ENCODE measurements at places on chromosomes 2 and 18. TPM values are rescaled to one million over a fixed set of nuclear protein-coding genes. Genes with fewer than 3 reads are reported as not detected.

DNA sequence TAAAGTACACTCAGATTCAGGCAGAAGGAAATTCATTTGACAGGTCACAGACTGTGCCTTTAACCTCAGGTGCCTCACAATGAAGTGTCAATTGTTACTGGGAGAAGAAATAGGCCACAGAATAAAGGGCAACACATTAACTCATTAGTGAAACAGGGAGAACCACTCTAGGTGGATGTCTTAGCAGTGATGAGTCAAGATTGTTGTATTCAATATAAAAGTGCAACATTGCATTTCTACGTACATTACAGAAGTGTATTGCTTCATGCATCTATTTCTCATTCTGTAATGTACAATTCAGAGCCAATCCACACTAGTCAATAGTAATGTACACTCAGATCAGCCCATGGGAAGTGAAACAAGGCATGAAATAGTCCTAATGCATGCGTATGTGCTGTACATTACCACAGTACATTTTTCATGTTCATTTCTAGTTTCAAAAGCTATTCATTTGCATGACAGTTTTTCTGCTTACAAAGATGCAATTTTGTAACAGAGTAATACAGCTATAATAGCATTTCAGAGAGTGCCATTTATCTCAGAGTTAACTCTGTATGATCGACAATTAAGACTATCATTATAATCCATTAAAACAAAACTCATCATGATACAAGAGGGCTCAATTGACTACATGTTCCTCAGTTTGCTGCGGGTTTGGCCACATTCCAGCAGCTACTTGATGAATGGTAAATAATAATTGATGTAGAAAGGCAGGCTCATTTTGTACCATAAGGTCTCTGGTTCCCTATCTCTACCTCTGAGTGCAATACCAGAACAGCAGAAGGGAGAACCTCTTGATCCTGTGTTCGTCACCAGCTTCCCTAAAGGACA, 12.2 kb upstream of the ARL5A start:
- no peak for DNase-seq

- no peak for DNase-seq
Observed at GRCh38 chr2:171960570-171960969, 38.3 kb downstream of the HAT1 start.

DNA sequence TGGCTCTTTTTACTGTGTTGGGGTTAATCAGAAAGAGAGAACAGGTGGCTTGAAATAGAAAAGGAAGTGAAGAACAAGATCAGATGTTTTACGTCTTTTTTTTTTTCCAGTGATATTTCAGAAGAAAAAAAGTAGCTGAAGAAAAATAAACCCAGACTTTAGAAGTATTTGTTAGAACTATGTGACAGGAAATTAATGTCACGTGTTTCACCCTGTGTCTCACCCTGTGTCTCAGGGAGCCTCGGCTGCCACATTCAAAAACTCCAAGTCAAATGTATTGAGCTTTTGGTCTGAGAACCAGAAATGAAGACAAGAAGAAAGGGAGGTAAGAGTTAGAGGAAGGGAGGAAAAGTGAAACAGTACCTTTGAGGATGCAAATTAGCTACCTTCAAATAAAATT, 38.0 kb downstream of the AKAIN1 start:
- DNase-seq = no peak

- no peak for DNase-seq
Observed at GRCh38 chr2:85163675-85164074, 30.5 kb downstream of the TCF7L1 start.

GRCh38 chr2:240435457-240435947, at the start of gene GPC1:
TSS of gene GPC1 (plus strand) at chr2:240435663. CDS start at chr2:240435919, 256 bp downstream.
- peak; percentile 69 for DNase-seq

DNA sequence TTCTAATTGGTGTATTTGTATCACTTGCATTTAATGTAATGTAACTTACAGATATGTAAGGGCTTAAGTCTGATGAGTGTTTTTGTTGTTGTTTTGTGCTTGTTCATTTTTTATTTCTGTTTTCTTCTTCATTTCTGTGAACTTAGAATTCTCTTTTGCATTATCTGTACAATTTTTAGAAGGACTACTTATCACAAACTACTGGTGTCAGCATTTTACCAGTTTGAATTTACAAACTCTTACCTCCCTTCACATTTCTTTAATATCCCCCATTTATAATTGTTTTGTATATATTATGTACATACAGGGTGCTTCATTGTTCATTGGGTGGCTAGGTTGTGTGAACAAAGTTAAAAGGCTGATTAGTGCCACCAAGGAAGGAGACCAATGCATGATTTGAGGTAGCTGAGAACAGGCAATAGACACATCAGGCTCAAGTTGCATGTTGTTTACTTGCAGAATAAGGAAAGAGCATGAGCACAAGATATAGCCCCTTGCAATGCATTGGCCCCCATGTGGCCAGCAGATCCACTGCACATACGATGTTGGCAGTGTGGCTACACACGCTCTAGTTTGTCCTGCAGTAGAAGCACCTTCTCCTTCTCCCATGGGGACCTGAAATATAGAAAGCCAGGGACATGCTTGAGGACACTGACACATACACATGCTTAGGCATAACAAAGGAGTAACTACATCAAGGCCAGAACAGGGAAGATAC, 198.2 kb downstream of the CD8B2 start:
- DNase-seq = no peak

DNA sequence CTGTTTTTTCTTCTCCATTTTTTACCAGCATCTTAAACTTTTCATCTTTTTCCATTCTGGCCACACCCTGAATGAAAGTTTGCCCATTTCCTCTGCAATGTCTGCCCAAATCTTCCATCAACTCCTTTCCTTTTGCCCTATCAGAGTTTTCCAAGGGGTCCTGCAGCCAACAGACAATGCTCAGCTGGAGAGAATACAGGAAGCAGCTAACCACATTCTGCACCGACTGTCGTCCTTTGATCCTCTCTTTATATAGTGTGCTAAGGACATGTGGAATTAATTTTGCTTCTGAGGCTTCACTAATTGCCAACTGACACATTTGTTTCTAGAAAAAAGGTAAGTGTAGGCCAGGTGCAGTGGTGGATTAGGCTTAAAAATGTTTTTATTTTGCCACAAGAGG, 50.5 kb upstream of the DLX2 start:
- no peak for DNase-seq

DNA sequence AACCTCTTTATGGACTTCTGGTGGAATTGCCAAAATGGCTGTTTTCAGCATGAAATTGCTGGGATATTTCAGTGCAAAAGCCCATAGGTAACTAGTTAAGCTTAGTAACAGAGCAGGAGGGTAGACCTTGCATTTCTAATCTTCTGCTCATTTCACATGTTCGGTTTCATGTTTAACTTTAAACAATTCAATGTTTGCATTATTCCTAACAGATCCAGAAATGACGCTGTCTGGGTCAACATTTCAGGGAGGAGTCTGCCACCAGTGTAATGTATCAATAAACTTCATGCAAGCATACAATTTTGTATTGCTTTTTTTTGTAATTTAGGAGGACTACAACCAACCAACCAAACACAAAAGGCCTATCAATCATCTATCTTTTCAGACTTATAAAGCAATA, 22.4 kb downstream of the CABYR start:
- no peak for DNase-seq

GRCh38 chr2:181685150-181685688, 4.9 kb upstream of the NEUROD1 start:
- DNase-seq = peak; percentile 16

- DNase-seq = peak; percentile 65
Observed at GRCh38 chr2:47195148-47195547, 40.0 kb upstream of the STPG4 start.

GRCh38 chr18:67072791-67073190, 443.7 kb downstream of the DSEL start:
- no peak for DNase-seq

DNA sequence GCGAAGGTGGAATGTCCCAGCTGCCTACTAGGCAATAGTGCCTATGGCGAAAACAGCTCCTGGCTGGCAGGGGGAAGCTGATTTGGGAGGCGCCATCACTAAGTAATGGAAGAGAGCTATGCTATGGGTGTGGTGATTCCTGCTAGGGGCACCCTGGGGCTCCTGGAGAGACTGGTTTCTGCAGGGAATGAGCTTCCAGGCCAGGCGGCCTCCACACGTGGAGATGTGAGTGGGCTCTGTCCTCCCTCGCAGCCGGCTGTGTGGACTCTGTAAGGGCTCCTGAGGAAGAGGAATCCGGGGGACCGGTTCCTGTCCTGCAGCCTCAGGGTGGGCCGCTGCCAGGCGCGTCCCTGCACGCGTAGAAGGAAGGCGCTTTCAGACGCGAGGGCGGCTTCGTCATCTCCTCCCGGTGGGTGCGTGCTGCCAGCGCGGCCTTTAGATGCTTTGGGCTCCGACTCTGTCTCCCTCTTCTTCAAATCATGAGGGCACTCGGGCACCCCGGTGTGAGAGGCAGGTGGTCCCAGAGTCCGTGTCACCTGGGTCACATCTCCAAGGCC, 55.5 kb upstream of the ANKRD62 start:
- DNase-seq = no peak

- no peak for DNase-seq
Observed at GRCh38 chr2:96247896-96248295, 17.9 kb downstream of the TMEM127 start.

Gene TCF4
- total RNA-seq = 105 TPM

Gene PLGLB2
- not detected for total RNA-seq
